Activated CD4-positive, alpha-beta T cell treated with anti-CD3 and anti-CD28 coated beads, Interleukin-10, Interleukin-2, amounts not matched to agents 100 ng/mL and 50 ng/mL, durations not matched to agents 16 hours and 8 hours (primary cell): ENCODE measurements at places on chromosomes 13 and 19.

DNA sequence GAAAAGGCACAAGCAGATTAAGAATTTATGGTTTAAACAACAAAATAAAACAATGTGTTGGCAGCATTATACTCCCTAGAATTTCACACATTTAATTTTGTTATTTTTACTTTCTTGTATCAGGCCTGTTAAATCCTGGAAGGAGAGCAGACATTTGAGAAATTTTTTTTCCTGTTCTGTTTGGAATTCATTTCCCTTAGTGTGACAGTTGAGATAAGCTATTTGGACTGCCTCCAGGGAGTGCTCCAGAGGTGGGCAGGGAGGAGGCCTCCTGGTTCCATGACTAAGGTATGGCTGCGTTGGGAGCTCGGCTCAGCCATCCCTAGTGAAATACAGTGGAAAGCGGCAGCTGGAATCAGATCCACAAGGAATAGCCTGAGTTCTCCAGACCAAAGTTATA lies 185.7 kb downstream of the KCNRG start:
- no peak for DNase-seq

GRCh38 chr13:58187881-58188280 lies 556.3 kb downstream of the PCDH17 start:
- no peak for DNase-seq

GRCh38 chr19:19805480-19805879 lies 16.1 kb downstream of the ZNF506 start:
- no peak for DNase-seq

- peak; percentile 72 for DNase-seq
These were observed 53.2 kb upstream of the SHKBP1 start for GRCh38 chr19:40523322-40524047.

DNA sequence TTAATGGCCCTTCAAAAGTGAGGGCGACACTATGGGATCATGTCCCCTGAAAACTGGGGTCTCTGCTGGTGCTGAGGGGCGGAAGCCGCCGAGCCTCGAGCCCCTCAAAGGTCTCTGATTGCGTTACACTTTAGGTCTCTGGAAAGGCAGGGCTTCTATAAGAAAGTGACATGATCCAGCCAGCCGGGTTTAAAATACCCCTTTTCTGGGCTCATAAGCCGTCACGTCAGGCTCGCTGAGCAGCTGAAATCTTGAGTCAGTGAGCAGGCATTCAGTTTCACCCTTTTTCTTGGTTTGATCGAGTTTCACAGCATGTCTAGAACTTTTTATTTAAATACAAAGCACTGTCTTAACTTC lies 600 bp upstream of the HMGB1 start:
- peak; percentile 49 for DNase-seq

- DNase-seq: peak; percentile 39
These were observed 22.9 kb downstream of the PLEKHF1 start for GRCh38 chr19:29687897-29688728.

- DNase-seq: no peak
These were observed 1.8 kb downstream of the HOOK2 start for GRCh38 chr19:12773571-12773970.

DNA sequence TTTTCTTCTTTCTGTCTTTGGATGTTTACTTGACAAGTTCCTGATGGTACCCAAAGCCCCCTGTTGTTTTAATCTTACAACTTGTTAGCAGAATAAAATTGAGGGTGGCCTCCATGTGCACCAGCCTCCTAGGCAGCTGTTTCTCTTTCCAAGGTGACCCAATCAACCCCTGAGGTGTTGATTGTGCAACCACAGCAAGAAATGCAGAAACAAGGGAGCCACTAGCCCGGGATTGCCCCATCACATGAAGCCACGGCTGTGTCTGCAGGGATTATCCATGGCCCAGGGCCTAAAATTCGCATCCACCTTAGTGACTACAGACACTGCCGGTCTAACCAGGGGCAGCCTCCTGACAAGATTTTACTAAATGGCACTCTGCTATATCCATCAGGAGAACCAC lies 14.4 kb downstream of the CEACAM4 start:
- DNase-seq: no peak

DNA sequence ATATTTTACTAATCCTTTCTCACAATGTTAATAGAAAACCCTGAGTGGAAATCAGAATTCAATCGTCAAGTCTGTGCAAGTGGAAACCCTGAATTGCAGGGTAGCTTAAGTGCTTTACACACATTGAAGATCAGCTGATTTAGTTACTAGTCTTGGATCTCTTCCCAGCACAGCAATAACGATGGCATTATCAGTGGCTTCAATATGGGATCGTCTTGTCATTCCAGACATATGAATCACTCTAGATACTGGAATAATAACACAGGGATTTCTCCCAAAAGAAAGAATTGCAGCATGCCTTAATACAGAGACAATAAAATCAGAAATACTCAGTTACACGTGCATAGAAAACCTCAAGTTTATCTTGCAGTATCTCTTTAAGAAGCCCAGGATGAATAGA lies 12.6 kb upstream of the METTL21C start:
- DNase-seq: no peak

DNA sequence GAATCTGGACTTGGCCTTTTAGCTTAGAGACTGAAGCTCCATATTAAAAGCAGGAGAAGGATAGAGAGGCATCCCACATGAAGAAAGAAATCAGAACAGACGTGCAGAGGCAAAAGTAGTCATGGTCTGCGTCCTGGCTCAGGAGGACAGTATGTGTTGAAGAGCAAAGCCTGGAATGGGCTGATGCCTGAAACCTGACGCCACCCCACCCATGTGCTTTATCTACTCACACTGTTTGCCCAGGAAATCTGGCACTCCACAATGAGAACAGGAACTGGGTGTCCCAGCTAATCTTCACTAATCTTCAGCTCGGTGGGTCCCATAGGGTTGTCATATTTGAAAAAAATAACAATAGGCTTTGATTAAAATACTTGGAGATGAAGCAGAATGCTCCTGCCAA lies 549.0 kb upstream of the GPC6 start:
- no peak for DNase-seq

- DNase-seq: no peak
These were observed 35.8 kb downstream of the MRPL57 start for GRCh38 chr13:21212138-21212775.

- no peak for DNase-seq
These were observed 75.5 kb downstream of the ALOX5AP start for GRCh38 chr13:30810801-30811200.

- DNase-seq: no peak
These were observed 133.2 kb downstream of the VWA8 start for GRCh38 chr13:41827507-41828213.

- no peak for DNase-seq
These were observed 18.3 kb upstream of the CCNP start for GRCh38 chr19:40244579-40245317.

DNA sequence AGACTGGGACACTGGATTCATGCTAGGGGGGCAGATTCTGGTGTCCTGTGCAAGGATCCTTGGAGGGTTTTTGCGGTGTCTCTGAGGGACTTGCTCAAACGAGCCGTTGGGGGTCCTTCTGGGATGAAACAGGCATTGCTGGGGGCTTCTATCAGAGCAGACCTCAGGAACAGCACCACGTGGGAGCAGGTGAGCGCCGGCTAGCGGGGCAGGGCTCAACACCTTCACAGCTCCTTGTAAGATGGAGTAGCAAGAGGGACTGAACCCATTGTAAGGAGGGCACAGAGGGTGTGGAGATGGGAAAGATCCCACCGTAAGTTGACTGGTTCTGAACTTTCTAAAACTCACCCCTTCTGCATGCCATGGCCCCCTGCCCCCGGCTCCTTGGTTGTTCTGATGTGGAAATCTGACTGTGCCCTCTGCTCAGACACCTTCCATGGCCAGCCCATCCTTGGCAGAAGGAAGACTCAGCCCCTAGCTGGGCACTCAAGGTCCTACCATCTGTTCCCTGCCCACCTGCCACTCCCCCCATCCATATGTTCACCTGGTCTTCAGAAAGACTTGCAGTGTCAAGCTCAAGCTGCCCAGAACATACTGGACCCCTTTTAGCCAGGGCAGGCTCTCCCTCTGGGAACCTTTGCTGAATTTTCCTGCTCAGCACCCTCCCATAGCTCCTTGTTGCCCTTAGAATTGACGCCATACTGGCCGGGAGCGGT lies 1.2 kb downstream of the SLC27A1 start:
- no peak for DNase-seq

GRCh38 chr19:33000510-33000909 lies 28.5 kb downstream of the FAAP24 start:
- DNase-seq: no peak

- no peak for DNase-seq
These were observed 855 bp downstream of the LYL1 start for GRCh38 chr19:13101590-13102415.

DNA sequence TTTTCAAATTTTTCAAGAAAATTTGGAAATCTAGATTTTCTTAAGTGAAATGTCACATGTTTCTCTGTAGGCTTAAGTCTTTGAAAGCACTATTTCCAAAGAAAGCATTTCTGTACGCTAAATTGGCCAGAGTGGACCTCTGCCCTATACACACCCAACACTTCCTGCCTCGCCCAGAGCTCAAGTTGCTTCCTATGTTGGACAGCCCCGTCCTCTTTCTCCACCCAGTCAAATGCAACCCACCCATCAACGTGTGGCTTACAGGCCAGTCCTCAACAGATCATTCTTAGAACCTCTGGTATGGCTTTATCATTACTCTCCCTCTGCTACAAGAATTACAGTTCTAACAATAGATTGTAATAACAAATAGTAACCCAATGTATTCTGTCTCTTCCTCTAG lies 24.2 kb downstream of the KLF12 start:
- no peak for DNase-seq

DNA sequence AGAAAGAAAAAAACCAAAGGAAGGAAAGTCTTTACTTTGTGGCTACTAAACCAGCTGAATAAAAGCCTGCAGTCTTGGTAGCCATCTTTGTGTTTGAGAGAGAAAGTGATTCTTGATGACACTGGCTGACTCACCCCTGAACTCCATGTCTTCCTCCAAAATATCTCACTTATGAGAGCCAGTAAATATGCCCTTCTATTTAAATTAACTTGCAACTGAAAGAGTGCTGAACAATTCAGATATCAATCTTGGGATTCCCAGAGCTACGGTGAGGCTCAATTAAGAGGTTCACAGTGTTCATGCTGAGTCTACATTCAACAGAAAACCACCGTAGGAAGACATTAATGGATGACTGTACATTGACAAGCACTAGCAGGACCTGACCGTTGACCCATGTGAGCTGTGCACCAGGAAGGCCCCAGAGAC lies 57.9 kb downstream of the KCTD12 start:
- peak; percentile 25 for DNase-seq

- DNase-seq: peak; percentile 11
These were observed 57.7 kb downstream of the ANKRD10 start for GRCh38 chr13:110856942-110857835.

DNA sequence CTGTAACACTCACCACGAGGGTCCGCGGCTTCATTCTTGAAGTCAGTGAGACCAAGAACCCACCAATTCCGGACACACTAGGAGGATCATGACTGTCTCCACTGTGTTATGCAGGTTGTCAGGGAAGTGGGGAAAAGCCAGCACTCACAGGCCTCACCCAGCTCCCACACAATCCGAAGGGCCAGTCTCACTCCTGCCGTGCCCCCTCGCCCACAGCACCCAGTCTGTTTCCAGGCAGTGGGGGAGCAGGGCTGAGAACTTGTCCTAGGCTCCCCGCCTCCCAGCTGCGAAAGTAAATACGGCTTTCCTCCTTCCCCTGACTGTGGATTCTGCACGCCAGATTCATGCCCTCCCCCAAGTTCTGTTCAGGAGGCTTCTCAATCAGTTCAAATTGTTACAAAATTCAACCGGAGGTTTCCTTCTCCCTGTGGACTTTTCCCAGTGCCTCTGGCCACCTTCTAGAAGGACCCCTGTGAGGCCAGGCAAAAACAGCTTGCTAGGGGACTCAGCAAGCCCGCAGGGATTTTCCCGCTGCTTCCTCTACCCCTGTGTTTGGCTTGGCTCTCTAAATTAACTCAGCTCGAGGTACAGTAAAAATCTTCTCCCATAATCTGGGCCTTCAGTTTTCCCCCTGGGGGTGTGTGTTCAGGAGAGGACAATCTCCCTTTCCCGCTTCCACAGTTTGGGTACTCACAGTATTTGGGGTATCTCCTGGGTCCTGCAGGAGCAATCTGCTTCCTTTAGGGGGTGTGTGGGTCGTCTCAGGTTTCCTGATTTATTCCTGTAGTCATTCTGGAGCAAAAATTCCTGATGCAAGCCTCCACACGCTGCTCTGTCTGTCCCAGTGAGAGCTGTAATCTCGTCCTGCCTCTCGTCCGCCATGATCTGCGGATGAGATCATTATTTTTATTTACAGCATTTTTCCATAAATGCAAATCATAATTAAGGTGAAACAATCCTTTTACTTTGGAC lies 899.8 kb downstream of the GPC5 start:
- DNase-seq: no peak

- DNase-seq: no peak
These were observed 30.3 kb downstream of the ATP7B start for GRCh38 chr13:51980908-51981307.

- no peak for DNase-seq
These were observed 35.3 kb upstream of the SLC10A2 start for GRCh38 chr13:103101500-103101899.

DNA sequence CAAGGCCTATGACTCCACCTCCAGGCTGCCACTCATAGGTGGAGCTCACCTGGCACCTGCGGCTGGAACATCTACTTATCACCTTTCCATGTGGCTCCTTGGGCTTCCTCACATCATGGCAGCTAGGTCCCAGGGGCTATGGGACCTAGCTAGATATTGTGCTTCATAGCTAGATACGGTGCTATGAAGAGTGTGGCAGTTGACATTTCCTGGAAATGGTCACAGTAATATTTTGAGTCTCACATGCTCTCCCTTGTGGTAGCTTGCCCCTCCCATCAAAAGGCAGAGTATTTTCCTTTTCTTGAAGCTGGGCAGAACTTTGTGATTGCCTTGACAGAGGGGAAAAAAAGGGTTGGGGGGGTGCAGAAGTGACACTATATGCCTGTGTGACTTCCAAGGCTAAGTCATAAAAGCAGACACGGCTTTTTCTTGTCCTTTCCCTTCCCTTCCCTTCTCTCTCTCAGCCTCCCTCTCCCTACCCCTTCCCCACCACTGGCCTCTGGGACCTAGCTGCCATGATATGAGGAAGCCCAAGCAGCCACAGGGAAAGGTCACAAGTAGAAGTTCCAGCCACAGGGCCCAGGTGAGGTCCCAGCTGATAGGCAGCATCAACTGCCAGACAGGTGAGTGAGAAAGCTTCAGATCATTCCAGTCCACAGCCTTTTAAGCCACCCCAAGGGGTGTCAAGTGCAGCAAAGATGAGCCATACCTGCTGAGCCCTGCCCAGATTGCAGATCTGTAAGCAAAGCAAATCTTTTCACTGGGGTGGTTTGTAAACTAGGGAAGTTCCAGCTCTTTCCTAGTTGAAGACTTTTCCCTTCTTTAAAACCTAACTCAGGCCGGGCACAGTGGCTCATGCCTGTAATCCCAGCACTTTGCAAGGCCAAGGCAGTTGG lies 6.9 kb upstream of the HIF3A start:
- no peak for DNase-seq

DNA sequence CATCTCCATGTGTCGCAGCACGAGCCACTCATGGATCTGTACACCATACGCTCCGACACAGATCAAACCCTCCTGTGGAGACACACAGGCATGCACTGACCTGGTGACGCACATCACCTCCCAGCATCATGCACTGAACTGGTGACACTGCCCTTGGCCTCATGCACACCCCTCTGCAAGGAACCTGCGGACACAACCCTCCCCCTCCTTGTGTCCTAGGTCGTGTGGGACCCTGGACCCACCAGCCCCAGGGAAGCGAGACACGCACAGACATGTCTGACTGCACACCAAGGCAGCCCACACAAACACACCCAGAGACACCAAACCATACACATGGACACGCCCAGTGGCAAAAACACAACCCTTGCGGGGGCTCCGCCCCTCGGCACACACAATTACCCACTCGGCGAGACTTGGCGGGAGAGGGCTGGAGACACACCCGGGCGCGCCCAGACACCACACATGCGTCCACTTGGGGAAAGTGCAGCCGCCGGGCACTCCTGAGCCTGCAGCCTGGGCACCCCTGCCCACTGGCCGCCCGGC lies 2.0 kb upstream of the KCNN4 start:
- no peak for DNase-seq
